Stimulated activated CD4-positive, alpha-beta T cell treated with anti-CD3 and anti-CD28 coated beads, Interleukin-4, amount 100 ng/mL, for 4 hours (primary cell): ENCODE measurements at places on chromosomes 16 and 17.

DNA sequence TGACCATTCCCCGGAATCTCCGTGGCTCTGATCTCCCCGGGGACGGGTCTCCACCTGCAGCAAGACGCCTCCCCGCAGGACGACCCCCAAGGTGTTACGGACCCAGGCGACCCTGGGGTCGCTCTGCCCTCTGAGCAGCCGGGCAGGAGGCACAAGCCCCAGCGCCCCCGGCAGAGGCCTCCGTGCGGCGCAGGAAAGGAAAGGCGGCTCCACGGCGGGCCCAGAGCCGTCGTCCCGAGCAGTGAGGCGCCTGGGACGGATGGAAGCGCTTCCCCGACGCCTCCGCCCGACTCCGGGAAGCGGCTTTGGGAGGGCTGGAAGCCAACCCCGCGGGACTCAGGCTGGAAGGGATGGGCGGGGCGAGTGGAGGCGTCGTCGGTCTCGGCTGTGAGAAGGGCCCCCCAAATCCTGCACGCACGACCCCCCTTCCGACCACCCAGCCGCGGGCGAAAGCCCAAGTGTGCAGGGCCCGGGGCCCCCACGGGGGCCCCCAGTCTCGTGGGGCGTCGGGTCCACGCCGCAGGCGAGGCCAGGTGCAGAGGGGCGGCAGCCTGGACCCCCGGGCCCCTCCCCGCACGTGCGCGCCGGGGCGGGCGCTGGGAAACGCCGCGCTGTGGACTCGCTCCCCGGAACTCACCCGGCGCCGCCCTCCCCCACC, 32.7 kb upstream of the RPH3AL start:
- DNase-seq: peak; percentile 15

DNA sequence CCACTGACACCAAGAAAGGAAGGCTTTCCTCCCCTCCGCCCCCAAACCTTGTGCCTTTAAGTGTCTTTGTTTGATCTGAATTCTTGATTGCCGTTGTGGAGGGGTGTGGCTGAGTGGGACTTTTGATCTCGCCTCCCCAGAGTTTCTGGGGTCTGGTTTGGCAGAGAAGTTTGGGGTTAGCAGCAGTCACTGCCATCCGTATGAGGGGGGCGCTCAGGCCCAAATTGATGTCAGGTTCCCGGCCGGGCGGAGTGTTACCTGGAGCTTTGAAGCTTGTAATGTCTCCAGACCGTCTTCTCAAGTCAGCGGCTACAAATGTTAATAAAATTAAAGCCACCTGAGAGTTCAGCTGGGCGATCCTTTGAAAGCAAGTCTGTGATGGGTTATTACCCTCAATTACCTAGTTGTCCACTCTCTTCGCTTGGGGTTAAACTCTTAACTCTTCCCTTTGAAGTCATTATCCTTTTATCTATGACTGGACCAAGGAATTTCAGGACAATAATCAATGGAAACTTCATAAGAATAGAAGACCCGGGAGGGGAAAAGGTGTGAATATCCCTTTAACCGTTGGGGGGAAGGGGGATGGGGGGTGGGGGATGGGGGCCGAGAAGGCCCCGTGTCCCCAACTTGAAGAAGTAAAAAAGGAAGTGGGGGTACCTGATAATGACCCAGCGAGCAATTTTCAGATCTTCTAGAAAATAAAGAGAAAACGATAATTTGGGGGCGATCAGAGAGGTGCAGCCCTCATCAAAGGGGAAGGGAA, 31.8 kb upstream of the AXIN2 start:
- DNase-seq: no peak

DNA sequence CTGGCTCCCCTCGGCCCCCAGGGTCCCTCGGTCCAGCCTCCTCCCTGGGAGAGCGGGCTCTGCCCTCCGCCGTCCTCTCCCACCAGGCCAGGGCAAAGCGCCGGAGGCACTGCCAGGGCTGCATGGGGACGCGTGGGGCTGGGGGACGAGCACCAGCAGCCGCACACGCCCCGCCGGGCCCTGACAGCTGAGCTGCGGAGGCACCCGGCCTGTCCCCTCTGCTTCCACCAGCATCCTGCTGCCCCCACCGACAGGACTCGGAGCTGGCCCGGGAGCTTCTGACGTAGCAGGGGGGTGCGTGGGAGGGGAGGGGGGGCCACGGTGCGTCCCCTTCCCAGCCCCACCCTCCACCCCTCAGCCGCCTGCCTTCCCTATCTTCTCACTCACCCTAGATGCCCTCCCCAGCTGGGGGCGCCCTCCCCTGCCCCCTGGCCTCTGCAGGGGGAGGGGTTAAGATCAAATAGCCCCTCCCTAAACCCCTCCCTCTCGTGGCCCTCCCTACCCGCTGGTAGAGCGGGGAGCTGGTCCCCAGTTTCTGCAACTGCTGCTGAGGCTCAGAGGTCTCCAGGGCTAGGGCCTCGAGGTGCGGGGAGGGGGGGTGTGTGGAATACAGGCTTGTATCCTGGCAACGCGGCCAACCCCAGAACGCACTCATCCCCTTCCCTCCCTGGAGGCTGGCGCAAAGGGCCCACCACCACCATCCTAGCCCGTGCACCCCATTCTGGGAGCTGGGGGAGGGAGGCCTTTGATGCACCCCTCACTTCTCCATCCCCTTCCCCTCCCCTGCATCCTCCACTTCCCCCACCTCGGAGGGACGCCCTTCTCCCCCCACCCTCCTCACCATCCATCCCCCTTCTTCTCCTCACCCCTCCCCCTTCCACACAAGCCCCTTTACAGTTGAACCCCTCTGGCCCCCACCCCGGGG, 1.0 kb downstream of the SRCIN1 start:
- peak; percentile 18 for DNase-seq

- DNase-seq: no peak
Measured at GRCh38 chr17:9522074-9522473, 53.5 kb downstream of the STX8 start.

- DNase-seq: peak; percentile 16
Measured at GRCh38 chr16:23920899-23921298, 85.1 kb downstream of the PRKCB start.

- no peak for DNase-seq
Measured at GRCh38 chr16:82280867-82281266, 110.8 kb upstream of the MPHOSPH6 start.

GRCh38 chr16:3134338-3135125, at the start of gene ZNF213:
TSS of gene ZNF213 (plus strand) at chr16:3135029. CDS start at chr16:3137281, 2,252 bp downstream.
- DNase-seq: peak; percentile 95

DNA sequence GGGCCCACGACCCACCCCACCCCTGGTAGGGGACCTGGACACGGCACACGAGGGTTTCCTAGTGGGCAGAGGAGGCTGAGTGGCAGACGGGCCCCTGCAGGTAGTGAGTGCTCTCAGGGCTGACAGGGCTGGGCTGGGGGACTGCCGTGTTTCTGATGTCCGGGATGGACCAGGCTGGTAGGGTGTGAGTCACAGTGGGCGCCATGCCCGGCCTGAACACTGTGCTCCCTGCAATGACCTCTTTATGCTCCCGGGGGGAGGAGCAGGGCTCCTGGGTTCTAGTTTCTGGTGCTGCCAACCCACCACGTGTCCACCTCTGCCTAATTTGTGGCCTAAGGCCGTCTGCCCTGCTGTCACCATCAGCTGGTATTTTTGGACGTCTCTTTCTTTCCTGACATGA, 26.3 kb downstream of the ARHGAP23 start:
- no peak for DNase-seq

GRCh38 chr17:72119873-72120641, 763 bp upstream of the SOX9 start:
- DNase-seq: no peak

DNA sequence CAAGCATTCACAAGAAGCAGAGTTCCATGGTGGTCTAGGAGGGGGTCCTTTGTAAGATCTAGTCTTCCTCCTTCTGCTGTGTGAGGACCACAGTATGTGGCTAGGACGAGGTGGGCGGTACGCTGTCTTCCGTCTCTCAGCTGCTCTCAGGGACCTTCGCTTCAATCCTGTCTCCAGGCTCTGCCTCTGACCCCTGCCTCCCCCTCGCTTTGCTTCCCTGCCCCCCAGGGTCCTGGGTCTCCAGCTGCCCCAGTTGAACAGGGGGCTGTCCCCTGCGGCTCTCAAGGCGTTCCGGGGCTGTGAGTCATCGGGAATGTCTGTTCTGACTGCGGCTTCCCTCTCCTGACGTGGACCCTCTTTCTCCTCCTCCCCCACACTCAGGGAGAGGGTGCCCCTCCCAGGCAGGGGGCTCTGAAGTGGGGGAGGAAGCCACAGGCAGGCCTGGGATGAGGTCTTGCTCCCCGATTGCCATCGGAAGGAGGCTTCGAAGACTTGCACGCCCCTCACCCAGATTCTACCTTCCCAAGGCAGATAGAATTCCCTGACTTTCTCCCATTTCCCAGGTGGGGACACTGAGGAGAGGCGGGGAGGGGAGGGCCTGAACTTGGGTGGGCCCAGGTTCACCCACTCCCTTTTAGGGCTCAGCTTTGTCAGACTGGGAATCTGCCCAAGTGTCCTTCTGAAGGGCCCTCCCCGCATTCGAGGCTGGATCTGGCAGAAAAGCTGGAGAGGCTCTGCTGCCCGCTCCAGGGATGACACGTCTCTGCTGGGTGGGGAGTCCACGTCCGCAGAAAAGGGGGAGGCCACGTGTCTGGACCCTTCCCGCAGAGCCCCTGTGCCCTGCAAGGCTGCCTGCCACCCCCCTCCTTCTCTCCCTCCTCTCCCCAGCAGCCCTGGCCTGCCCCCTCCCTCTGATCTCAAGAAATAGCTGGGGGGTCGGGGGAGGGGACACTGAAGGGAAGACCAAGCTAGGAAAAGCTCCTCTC, 9.1 kb upstream of the COL1A1 start:
- DNase-seq: no peak

DNA sequence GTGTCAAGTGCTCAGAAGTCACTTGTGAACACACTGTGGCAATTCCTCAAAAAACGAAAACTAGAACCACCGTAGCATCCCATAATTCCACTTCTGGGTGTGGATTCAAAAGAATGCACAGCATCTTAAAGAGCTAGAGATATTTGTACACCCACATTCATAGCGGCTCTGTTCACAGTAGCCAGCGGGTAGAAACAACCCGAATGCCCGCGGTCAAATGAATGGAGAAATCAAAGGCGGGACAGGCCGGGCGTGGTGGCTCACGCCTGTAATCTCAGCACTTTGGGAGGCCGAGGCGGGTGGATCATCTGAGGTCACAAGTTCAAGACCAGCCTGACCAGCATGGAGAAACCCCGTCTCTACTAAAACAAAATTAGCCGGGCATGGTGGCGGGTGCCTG, 337.5 kb downstream of the SEC14L1 start:
- DNase-seq: no peak

- no peak for DNase-seq
Measured at GRCh38 chr17:73715769-73716168, 71.5 kb upstream of the SDK2 start.

- no peak for DNase-seq
Measured at GRCh38 chr17:33712120-33712519, 419.0 kb upstream of the ASIC2 start.

- no peak for DNase-seq
Measured at GRCh38 chr16:50067290-50067853, 1.6 kb downstream of the HEATR3 start.

DNA sequence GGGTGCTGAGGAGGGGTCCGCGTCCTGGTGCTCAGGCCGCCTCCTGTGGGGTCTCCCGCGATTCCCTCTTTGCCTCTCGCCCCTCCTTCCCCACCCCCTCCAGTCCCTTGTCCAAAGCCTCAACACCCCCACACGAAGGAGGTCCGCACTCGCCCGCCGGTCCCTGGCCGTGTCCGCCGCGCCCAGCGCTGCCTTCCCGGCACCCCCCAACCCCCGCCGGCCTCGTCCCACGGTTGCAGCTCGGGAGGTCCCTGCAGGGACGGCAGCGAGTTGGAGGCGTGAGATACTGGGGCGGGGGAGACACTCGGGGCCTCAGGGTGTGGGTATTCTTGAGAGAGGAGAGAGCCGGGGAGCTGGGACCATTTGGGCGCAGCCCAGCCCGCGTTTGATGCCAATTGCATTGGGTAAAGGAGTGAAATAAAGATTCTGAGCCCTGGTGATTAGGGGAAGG, 468 bp downstream of the FLYWCH2 start:
- DNase-seq: no peak

- no peak for DNase-seq
Measured at GRCh38 chr17:41619036-41619926, 5.1 kb downstream of the KRT17 start.
